A172 (cell line): ENCODE measurements at places on chromosomes 4 and X.
A peak's percentile ranks its signal among the peaks of the same experiment; 100 is the strongest.

DNA sequence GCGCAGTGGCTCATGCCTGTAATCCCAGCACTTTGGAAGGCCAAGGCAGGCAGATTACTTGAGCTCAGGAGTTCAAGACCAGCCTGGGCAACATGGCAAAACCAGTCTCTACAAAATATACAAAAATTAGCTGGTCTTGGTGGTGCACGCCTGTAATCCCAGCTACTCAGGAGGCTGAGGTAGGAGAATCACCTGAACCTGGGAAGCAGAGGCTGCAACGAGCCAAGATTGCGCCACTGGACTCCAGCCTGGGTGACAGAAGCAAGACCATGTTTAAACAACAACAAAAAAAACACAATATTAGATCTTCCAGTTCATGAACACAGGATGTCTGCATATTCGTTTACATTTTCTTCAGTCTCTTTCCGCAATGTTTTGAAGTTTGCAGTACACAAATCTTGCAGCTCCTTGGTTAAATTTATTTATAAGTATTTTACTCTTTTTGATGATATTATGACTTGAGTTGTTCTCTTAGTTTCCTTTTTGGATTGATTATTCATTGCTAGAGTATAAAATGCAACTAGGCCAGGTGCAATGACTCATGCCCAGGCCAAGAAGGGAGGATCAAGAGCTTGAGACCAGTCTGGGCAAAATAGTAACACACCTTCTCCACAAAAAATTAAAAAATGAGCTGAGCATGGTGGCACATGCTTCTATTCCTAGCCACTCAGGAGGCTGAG, 30.4 kb upstream of the ABCG2 start:
- DNase-seq = no peak

GRCh38 chr4:139849219-139849618, 183.6 kb downstream of the MGST2 start:
- no peak for DNase-seq

- no peak for DNase-seq
Measured at GRCh38 chrX:88439935-88440334, 307.1 kb upstream of the CPXCR1 start.

- peak; percentile 27 for DNase-seq
Measured at GRCh38 chr4:10582059-10582686, 102.4 kb downstream of the CLNK start.

DNA sequence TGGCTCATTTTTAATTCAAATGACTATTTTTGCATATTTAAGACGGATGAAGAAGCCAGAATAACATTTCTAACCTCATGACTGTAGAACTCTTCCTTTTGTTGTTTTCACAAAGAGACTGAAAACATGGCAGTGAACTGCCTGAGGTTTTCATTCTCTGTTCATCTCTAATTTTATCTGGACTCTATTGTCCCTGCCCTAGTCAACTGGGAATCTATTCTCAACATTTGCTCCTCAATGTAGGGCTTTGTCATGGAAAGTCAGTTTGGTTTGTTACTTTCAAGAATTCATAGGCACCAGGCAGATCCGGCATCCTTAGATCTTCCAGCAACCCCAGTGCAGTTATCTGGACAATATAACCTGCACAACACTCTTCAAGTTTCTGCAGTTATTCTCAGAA, 277.0 kb downstream of the RAPGEF2 start:
- no peak for DNase-seq

DNA sequence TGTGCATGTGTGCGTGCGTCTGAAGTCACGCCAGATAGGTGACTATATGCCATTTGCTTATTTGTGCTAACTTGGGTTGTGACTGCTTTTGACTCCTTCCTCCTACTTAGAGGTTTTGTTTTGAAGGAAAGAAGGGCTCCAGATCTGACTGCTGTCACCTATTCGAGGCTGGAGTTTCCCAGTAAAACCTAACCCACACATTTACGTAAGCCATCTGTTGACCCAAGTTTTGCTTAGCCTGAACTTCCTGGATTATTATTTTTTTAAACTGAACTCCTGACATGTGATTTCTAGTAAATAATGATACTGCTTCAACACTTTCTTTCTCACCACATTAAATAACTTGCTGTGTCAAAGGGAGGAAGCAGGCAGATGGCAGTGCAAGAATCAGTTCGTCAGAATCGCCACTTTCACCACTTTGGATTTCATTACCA, 41.5 kb downstream of the DTHD1 start:
- DNase-seq = no peak

DNA sequence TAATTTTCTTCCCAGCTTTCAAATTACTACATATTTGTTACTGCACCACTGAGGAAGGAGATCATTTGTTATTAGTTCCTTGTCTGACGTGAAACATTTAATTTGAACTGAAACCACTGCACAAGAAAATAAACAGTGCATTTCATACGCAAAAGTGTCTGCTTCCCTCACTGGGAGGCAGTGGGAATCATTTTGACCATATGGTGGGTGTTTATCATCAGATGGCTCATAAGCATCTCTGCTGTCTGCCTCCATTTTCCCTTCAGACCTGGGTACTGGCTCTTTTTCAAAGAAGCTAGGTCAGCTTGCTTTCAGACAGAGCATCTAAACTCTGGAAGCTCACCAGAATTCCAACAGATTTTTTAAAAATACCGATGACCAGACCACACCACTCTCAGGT, 135.2 kb downstream of the PCDH19 start:
- no peak for DNase-seq
